Spleen (tissue), 13 donors: ENCODE measurements at places on chromosomes 2 and 18. TPM values are rescaled to one million over a fixed set of nuclear protein-coding genes. Genes with fewer than 3 reads are reported as not detected.

DNA sequence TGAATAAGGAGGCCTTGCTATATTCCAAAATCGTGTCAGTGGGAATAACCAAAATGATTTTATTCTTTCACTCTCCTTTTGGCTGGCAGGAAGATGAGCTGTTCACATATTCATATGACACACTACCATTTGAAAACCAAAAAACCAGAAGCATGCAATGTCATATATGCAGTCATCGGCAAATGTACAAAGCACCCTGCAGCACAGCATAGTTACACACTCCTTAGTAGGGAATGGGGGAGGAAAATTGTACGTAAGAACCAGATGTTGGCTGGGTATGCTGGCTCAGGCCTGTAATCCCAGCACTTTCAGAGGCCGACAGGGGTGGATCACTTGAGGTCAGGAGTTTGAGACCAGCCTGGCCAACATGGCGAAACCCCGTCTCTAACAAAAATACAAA is 176.6 kb downstream of the GFPT1 start:
- no peak for DNase-seq

DNA sequence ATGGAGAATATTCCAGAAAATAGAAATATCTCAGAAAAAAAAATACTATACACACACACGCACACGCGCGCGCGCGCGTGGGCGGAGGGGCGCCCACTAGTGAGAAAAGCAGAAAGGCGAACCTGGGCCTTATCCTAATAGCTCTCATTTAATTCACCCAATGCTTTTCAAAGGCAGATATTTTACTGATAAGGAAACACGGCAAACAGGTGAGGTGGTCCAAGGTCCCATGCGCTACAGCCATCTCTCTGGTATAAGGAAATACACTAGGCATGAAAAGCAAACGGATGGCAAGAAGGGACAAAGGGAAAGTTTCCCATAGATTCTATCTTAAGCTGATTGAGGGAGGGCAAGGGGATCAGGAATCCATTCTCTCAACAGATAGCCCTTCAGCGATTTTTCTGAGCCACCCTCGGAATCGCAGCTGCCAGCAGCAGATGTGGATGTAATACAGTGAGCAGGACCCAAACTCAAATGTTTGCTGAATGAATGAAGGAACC is 136.7 kb downstream of the TMEM247 start:
- DNase-seq: peak; percentile 77

- DNase-seq: no peak
Observed at GRCh38 chr2:202941771-202942170, 29.7 kb downstream of the CARF start.

DNA sequence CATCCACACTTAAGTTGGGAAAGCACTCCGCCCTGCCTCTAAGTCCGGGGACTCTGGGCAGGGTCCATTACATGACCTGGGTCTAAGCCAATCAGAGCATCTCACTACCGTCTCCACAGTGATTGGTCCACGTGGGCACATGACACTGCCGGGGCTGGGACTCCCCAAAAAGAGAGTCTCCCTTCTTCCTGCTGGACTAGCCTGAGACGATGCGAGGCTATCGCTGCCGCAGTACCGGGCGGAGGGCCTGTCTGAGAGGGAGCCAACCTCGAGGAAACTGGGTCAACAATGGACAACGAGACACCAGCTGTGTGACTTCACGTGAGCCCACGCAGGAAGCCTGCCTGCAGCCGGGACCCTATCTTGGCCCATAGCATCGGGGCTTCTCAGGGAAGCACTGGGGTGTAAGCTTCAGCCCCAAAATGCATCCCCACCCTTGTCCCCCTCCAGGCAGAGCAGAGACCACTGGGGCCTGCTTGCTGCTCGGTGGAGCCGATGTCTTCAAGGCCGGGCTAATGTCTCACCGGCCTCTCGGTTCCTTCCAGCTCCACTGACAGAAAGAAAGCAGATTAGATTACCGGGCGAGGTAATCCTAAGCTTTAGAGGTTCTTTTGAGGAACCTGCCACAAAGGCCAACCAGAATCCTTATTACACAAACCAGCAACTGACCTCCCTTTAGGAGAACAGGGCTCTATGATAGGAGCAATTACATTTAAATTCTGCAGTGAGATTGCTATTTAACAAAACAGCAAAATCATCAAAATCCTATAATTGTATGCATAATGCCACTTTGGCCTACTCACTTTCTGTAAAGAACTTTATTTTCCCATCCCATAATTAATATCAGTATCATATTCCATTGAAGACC is 21.3 kb upstream of the COPS8 start:
- no peak for DNase-seq

DNA sequence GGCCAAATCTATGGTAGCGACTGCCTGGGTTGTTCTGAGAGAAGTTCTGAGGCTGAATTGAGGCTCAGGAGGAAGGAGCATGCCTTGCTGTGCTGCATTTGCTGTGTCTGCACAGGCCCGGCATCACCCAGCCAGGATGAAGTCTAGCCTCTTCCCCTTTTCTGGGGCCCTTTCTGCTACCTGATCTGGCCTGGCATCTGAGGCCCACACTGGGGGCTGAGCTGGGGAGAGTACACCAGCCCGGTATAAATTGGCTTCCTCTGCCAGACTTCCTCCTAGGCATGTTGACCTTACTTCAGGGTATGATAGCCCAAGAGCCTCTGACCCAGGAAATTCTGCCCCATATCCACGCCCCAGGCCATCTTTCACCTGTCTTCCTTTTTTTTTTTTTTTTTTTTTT is 30.0 kb downstream of the MRPL35 start:
- DNase-seq: peak; percentile 82

DNA sequence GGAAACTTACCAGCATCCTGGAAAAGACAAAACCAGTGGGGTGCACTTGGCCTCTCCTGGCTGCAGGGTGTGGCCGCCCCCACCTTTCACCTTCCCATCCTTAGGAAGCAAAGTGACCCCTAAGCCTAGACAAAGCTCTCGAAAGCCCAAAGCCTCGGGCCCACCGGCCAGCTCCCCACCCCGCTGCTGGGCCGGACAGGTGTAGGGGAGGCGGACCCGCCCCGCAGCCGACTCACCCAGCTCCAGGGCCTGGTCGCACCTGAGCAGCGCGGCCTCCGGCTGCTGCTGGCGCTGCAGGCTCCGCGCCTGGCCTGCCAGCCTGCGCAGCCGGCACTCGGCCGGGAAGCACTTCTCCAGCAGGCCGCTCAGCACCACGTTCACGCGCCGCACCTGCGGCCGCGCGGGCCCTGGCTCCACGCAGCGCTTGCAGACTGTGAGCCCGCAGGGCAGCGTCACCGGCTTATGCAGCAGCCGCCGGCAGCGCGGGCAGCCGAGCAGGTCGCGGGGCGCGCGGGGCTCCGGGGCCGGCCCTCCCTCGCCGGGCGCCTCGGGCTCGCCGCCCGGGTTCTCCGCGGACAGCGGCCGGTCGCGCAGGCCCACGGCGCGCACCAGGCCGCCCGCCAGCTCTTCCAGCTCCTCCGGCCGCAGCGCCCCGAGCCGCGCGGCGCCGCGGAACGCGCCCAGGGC is 979 bp downstream of the LONRF2 start:
- DNase-seq: peak; percentile 71

DNA sequence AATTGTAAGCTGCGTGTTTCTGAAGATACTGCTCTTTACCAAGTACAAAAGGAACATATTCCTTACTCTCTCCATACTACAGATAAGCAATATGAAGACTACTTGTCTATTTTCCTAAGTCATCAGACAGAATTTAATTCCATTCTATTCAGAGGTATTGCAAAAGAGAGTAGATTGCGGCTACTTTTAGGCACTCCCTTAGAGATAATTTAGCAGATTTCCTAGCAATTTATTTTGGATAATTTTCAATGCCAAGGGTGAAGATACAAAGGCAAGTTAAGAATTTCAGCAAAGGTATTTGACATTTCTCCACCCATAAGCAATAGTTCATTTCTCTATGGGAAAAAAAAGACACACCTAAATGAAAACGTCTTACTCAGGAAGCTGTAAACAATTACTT is 161.1 kb downstream of the PDE1A start:
- no peak for DNase-seq

DNA sequence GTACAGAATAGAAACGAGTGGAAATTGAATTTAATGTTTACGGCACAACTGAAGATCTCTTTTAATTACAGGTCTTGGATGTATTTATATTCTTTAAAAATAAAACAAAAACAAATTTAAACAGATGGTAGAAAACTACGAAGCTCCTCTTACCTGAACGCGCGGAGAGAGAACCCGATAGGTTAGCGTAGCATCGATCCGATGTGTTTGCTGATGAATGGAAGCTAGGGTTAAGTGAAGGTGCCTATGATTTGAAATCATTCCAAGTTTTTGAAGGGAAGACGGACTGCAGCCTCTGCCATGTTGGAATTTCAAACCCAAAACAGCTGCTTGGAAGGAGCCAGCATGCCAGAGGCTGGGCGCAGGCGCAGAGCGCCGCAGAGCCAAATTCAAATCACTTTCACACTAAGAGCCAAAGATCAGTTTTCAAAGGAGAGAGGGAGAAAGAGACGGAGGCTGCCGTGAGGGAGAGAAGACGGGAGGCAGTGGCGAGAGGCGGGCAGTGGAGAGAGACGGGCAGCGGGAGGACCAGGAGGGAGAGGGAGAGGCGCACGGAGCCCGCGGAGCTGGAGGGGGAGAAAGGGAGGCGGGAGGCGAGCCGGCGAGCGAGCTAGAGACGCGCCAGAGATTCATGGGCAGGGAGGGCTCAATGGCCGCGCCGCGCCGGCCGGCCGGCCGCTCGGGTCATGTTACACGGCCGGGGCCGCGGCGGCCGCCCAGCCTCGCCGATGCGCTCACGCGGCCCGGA is at the start of gene FIGN:
TSS of gene FIGN (minus strand) at position 324 of the 748 bp plus-strand sequence. CDS start 1,081 bp downstream, outside the sequence.
- DNase-seq: no peak

DNA sequence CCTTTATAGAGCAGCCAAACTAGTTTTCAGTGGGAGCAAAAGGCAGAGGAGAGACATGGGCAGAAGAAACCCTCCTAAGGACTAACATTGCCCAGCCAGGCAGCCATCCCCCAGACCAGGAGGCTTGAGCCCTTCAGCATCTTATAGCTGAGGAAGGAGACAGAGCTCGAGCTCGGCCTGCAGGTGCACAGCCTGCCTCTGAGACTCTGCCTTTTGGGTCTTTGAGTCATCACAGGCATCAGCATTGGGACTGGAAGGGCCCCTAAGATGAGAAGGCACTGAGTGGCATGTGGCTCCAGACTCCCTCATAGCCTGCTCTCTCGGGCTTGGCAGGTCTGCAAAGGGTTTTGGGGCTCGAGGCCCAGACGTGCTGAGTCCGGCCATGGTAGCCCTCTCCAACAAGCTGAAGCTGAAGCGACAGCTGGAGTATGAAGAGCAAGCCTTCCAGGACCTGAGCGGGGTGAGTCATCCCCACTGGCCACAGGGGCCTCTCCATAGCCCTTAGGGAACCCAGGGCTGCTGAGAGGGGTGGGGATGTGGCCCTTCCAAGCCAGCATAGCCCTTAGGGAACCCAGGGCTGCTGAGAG is 84.1 kb downstream of the EPAS1 start:
- no peak for DNase-seq

The CFAP65 gene
- total RNA-seq: not detected

The IGFBP2 gene
- 251 TPM for total RNA-seq

The RGPD8 gene
- 18.9 TPM for total RNA-seq
